GM12878 (cell line): ENCODE measurements at places on chromosomes 7 and 10.

DNA sequence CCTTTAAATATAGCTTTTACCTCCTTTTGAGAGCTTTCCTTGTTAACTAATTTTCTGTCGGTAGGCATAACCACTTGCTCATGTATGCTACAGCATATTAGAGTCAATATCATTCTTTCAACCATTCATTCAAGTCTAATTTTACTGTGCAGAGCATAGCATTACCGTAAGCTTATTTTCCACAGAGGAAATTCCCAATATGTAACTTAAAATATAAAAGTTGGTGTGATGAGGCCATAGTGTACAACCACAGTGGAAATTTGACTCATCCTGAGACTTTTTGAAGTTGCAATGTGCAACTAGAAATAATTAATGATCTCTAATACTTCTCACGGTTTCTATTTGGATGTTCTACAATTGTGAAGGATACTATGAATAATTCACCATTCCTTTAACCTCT, 80.6 kb upstream of the KLF6 start:
- peaks cover 35% of the 10 kb centered on the region for H3K4me1 ChIP-seq
- H3K36me3 ChIP-seq = no peaks in the 10 kb centered on the region
- H3K4me3 ChIP-seq = no peak overlapping the region
- no peaks in the 10 kb centered on the region for H3K27me3 ChIP-seq
- no peak overlapping the region for H3K27ac ChIP-seq

GRCh38 chr10:117663750-117664149, 121.2 kb downstream of the EMX2 start:
- H3K4me3 ChIP-seq = no peak overlapping the region
- peak; percentile 83 for DNase-seq
- no peaks in the 10 kb centered on the region for H3K27me3 ChIP-seq
- no peak overlapping the region; the same call in 1 of the 2 replicates for H3K27ac ChIP-seq
- H3K4me1 ChIP-seq = peaks cover 8% of the 10 kb centered on the region

DNA sequence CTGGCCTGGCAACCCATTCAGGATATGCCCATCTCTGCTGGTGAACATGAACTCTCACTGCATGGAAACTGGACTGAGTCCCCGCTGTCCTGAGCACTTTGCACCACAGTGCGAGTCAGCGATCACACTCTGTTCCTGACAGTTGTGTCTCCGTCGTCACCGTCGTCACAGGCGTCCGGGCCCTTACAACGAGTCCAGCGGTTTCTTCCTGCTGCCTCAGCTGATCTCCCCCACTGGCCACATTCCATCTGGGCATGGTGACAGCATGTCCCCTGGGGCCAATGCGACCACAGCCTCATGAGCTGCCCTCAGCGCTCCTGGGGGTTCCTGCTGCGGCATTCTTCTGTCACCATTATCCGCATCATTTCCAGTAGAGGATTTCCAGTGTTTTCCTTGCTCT, 76.8 kb upstream of the KLF6 start:
- H3K4me1 ChIP-seq = peaks cover 16% of the 10 kb centered on the region
- H3K27ac ChIP-seq = no peak overlapping the region
- H3K36me3 ChIP-seq = no peaks in the 10 kb centered on the region
- no peak overlapping the region for H3K4me3 ChIP-seq

- no peaks in the 10 kb centered on the region for H3K4me1 ChIP-seq
- no peaks in the 10 kb centered on the region for H3K36me3 ChIP-seq
- no peak overlapping the region for H3K27ac ChIP-seq
- no peak overlapping the region for H3K4me3 ChIP-seq
Observed at GRCh38 chr7:2006231-2006771, 226.4 kb downstream of the MAD1L1 start.

DNA sequence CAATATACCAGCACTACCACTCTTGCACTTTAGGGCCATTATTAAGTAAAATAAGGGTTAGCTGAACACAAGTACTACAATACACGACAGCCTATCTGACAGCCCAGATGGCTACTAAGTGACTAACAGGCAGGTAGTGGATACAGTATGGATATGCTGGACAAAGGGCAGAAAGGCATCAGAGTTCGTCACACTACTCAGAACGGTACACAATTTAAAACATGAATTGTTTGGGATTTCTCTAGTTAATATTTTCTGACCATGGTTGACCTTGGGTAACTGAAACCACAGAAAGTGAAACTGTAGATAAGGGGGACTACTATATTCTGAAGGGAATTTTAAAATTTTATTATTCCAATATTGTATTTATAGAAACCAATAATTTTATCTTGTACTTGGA, 101.3 kb upstream of the SKAP2 start:
- no peaks in the 10 kb centered on the region for H3K36me3 ChIP-seq
- H3K4me1 ChIP-seq = no peaks in the 10 kb centered on the region
- no peaks in the 10 kb centered on the region for H3K27me3 ChIP-seq
- H3K27ac ChIP-seq = no peak overlapping the region
